NCI-H1436 (cell line): ENCODE measurements at places on chromosomes 2 and 18.

DNA sequence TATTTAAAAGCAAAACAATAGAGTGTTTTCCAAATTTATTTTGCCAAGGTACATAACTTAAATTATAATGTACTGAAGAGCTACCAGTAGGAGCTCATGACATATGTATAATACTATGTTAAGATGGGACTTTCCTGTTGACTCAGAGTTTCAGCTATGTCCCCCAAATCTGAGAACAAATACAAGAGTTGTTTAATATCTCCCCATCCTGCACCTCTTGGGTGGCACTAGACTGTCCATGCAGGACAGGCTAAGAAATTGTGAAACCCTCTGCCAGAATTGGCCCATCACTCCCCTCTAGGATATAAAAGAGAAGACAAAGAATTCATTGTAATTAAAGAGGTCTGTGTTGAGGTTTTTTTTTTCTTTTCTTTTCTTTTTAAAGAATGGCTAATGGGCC, 21.7 kb upstream of the CTAGE1 start:
- DNase-seq, result no peak

GRCh38 chr2:158270536-158270935, 168.9 kb downstream of the UPP2 start:
- DNase-seq, result no peak

DNA sequence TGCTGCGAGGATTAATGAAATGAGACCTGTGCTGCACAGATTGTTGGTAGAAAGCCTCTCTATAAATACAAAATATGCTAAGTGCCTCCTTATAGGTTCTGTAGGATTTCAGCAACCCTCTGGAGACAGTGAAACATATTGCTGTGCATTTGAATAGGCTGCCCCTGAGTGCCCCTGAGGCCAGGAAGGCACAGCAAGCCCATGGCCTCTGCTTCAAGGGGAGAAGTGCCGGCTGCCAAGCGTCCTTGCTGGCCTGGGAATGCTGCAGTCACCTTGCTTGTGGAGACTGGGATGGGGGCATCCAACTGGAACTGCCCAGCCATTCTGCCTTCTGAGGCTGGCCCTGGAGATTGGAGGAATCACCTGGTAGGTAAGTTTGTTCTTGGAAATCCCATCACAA, 397.2 kb upstream of the SMIM21 start:
- no peak for DNase-seq

DNA sequence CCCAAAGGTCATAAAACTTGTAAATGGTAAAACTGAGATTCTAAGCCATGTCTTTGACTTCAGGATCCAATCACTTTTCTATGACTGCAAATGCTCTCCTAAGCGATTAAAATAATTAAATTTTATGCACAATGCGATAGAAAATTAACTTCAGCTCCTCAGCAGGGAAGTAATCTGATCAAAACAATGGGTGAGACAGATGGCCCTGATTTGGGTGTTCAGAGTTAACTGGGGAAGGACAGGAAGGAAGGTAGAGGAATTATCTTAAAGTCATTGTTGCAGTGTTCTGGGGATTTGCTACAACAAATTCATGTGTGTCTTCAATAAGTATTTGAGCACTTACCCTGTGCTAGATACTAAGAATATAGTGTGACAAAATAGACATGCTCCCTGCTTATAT, 446.0 kb upstream of the MEX3C start:
- no peak for DNase-seq

- DNase-seq, result no peak
Observed at GRCh38 chr2:183383854-183384253, 259.6 kb downstream of the NUP35 start.

DNA sequence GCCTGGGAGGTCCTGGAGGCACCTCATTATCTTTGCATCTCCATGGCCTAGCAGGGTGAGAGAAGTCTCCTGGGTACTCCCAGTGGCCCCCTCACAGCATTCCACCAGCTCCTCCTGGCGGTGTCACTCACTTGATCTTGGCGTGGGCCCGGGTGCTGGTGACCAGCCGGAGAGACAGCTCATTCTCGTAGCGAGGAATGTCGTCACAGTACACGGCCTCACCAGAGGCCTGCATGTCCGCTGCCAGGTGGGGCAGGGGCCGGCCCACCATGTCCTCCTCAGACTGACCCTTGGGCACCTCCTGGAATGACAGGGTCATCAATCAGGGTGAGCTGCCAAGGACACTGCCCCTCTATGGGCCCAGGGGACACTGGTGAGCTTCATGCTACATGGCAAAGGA, 42.4 kb downstream of the XDH start:
- DNase-seq, result no peak

- no peak for DNase-seq
Observed at GRCh38 chr2:45483997-45484396, 127.1 kb downstream of the SRBD1 start.

GRCh38 chr2:85438201-85439024, 19.9 kb downstream of the SH2D6 start:
- DNase-seq, result peak; percentile 57

GRCh38 chr2:235705296-235705695, 211.5 kb downstream of the AGAP1 start:
- no peak for DNase-seq

- DNase-seq, result no peak
Observed at GRCh38 chr2:8984157-8984556, 19.3 kb downstream of the MBOAT2 start.

DNA sequence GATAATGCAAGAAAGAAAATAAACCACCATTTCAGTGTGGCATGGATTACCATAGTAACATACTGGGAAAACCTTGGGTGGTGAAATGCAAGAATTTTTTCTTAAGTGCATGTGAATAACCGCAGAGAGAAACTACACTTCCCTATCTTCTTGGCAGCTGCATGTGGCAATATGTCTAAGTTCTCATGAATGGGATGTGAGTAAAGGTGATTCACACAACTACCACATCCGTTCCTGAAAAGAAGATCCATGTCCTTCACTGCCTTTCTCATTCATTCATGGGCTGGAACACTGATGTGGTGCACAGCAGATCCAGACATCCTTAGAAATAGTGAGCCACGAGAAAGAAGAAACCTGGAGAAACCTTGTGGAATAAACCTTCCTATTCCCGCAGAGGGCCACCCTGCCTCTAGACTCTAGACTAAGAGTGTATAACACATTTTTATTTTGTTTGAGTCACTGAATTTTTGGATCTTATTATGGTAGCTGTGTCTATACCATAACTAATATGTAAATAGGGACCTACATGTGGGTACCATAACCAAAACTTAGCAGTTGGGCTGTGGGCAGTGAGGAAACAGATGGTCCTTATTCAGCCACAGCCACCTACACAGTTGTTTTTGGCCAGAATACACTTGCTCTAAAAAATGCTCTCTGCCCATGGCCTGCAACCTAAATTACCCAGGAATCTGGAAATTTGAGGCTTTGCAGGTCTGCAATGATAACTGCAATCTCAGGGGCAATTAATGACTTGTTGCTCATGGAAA, 573.3 kb downstream of the LRP1B start:
- DNase-seq, result no peak

DNA sequence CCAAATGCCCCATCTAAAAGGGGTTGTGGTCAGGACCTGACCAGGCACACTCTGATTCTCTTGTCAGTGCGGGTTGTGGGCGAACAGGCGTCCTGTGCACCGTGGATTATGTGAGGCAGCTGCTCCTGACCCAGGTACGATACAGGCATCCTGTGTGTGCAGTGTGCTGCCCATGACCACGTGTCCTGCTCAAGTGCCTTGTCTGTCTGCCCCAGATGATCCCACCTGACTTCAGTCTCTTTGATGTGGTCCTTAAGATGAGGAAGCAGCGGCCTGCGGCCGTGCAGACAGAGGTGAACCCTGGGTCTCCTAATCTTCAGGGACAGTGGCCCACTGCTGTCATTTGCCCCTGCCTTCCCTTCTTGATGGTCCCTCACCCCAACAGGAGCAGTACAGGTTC, 14.6 kb downstream of the PTPN18 start:
- DNase-seq, result no peak

DNA sequence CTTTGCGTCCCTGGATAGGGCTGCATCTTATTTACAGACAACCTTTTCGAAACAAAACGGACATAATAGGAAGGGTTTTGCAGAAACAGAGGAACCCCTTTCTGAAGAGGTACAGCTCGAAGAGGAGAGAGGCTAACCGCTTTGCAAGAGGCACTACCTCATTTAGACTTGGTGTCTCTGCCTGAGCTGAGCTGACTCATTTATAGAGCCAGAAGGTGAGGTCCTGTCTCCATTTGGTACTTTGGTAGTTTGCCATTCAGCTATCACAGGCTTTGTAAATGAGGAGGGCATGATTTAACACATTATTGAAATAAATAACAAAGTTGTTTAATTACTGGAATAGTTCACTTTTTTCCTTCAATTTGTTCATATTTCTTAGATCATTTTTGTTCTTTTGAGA, 2.2 kb upstream of the NXPH2 start:
- no peak for DNase-seq

- DNase-seq, result no peak
Observed at GRCh38 chr18:80009661-80010550, 21.5 kb upstream of the TXNL4A start.

GRCh38 chr2:233265899-233266431, 14.5 kb downstream of the ATG16L1 start:
- DNase-seq, result no peak

DNA sequence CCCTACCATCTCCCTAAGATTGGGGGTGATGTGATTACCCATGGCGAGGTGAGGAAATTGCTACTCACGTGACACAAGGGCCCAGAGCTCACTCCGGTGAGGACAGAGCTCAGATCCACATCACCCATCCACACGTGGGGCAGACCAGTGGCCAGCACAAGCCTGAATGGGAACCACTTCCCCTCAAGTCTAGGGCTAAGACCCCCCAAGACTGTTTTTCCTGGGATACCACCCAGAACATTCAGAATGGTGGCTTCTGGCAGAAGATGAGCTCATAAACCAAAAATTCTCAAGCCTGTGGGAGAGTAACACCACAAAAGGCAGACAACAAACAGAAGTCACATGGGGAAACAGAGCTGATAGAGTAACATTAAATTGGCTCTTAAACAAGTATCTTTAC, 321.4 kb downstream of the ALK start:
- no peak for DNase-seq

DNA sequence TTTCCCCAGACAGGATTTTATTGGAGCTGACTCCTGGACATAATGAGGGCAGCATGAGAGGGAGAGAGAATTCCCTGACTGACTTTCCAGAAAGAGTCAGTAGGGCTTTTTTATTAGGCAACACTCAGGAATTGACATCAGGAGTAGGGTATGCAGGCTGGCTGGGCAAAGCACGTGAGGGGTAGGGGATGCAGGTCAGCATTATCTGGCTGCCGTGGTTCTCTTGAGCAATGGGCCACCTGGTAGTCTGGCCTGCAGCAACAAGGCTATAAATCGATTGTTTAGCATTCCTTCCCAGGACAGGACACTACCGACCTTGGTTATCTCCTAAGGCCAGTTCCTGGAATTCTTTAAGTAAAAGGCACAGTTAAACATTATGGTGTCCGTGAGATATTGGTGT, 160.8 kb upstream of the AGAP1 start:
- DNase-seq, result no peak

GRCh38 chr18:48488388-48488850, 50.4 kb upstream of the CTIF start:
- no peak for DNase-seq

DNA sequence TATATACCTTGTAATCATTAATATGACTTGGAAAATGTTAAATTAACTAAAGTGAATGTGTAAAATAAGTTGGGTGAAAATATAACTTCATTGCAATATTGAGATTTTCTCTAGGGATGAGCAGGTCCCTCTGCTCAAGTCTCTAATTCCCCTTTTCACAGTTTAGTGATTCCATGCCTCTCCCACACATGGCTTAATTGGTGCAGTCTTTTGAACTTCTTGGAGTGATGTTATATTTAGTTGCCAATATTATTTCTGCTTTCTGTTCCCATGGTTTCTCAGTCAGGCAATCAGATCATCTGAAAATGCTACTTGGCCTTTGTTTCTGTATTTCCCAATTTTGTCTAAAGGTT, 233.7 kb upstream of the SPOPL start:
- no peak for DNase-seq

- peak; percentile 25 for DNase-seq
Observed at GRCh38 chr2:120445449-120446143, 99.7 kb downstream of the INHBB start.
